ENCODE measurements at places on chromosomes 7 and 10. TPM values are rescaled to one million over a fixed set of nuclear protein-coding genes. Genes with fewer than 3 reads are reported as not detected.

- DNase-seq = no peak
Measured at GRCh38 chr7:102188746-102189145, 97.9 kb upstream of the SH2B2 start.

The RBP4 gene
- total RNA-seq = not detected

The TLX1 gene
- total RNA-seq = not detected

The INMT gene
- 0.70 TPM for total RNA-seq

The FAM131B gene
- 18.5 TPM for total RNA-seq

The MRLN gene
- total RNA-seq = not detected

- no peak for DNase-seq
Measured at GRCh38 chr7:129714514-129715063, 103.1 kb downstream of the NRF1 start.

DNA sequence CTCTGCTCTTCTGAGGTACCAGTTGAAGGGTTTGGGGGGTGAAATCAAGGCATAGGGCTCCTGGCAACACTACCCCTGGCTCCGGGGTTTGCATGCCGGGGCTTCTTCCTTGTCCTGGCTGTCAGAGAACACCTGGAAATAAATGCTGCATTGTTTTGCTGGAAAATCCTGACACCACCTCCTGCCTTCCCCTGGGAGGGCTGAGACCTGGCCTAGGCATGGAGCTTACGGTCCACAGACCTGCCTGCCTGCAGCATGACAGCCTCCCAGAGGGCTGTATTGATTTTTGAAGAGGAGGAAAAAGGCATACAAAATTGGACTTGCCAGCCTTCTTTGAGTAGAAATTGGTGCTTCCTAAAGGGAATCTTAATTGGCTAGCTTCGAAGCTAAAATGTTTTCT is 227.1 kb downstream of the MGMT start:
- no peak for DNase-seq

DNA sequence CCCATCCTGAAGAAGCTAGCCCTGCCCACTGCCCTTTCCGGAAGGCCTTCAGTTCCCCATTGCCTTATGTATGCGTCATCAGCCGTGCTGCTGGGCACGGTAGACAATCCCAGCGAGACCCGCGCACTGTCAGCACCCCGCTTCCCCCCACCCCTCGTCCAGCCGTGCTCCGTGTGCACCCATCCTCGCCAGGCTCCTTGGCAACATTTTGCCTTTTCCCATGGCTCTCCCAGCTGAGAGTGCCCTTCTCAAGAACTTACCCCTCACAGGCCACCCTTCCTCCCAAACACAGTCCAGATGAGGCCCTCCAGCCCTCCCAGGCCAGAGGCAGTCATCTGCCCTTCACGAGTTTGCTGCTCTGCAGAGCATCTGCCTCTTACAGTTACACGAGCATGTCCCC is 633.8 kb upstream of the FOXK1 start:
- no peak for DNase-seq

DNA sequence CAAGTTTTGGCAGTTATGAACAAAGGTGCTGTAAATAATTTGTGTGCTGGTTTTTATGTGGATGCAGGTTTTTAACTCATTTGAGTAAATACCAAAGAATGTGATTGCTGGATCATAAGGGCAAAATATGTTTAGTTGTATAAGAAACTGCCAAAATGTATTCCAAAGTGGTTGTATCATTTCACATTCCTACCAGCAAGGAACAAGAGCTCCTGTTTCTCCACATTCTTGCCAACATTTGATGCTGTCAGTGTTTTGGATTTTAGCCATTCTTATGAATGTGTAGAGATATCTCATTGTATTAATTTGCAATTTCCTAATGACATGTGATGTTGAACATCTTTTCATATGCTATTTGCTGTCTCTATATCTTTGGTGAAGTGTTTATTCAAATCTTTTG is 207.3 kb upstream of the LRGUK start:
- no peak for DNase-seq

The BUD31 gene
- total RNA-seq = 104 TPM

The FEZF1 gene
- 41.5 TPM for total RNA-seq

The IFRD1 gene
- 60.6 TPM for total RNA-seq

The CAV1 gene
- total RNA-seq = 20.2 TPM

GRCh38 chr10:86203162-86203905 is 163.3 kb downstream of the GRID1 start:
- peak; percentile 66 for DNase-seq

The SVOPL gene
- 1.4 TPM for total RNA-seq

The WNT16 gene
- total RNA-seq = not detected

The CTAGE15 gene
- 1.7 TPM for total RNA-seq

DNA sequence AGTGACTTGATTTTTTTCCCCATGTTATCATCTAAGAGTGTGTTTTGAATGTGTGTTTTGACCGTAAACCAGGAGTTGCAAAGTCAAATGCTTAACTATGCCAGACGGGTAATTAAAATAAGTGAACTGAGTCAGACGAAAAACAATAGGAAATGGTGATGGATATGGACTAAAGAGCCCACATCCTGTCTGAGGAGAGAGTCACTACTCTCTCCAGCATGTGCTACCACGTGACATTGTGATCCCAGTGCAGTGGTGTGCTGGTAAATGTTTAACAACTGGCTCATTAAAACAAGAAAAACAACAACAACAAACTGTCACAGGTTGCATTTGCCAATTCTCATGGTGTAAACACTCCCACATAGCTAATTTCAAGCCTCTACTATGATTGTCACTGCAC is 164.3 kb downstream of the SUGCT start:
- DNase-seq = peak; percentile 28

- DNase-seq = no peak
Measured at GRCh38 chr7:119925581-119926289, 347.2 kb upstream of the KCND2 start.

DNA sequence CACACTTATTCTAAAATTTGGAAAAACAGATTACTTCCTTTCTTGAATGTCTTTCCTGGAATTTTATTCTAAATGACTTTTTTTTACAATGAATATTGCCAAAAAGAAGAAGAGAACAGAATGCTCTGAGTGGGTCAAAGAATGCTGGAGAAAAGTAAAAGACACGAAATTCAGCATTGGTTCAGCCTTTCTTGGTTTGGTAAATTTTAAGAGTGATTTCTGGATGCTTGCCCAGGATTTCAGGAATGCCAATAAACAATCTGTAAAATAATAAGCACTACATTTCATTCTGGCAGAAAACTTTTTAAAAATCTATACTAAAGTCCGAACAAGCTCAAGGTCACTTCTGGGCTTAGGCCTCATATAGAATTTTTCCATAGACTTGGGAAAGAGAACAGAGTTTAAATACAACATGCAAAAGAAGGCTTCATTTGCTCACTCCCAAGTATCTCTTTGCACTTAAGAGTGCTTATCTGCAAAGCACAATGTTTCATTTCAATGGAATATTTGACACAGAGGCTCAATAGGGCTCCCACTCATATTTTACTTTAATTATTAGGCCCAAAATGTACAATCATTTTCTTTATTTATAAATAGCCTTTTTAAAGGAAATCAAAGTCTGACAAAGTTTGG is 359.5 kb upstream of the ANKRD30A start:
- no peak for DNase-seq

- peak; percentile 18 for DNase-seq
Measured at GRCh38 chr7:45665172-45665571, 91.0 kb downstream of the ADCY1 start.

- DNase-seq = no peak
Measured at GRCh38 chr10:72688208-72688651, 3.7 kb upstream of the MCU start.

DNA sequence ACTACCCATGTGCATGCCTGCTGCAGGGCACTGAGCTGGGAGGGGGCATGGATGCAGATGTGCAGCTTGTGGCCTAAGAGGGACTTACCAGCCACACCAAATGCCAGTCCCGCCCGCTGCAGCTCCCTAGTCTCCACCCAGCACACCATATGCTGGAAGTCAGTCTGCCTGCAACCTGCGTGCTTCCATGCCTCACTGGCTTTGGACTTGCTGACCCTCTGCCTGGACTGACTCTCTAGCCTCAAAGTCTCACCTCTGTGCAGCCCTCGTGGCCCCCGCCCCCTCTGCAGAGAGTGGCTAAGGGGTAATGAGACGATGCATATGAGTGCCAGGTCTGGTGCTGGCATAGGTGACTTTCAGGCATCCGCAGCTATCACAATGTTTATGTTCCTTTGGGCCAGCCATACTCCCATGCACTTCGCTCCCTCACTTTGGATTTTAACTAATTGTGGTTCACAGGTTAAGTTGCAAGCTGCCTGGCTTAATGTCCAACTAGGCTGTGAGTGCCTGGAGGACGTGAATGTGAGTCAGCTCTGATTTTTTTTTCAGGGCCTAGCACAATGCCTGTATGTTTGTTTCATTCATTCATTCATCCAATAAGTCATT is 21.7 kb downstream of the TRIM8 start:
- DNase-seq = no peak

- DNase-seq = no peak
Measured at GRCh38 chr7:130970196-130970595, 236.2 kb upstream of the KLF14 start.

GRCh38 chr10:83516788-83517187 is 622.5 kb upstream of the GHITM start:
- DNase-seq = no peak

DNA sequence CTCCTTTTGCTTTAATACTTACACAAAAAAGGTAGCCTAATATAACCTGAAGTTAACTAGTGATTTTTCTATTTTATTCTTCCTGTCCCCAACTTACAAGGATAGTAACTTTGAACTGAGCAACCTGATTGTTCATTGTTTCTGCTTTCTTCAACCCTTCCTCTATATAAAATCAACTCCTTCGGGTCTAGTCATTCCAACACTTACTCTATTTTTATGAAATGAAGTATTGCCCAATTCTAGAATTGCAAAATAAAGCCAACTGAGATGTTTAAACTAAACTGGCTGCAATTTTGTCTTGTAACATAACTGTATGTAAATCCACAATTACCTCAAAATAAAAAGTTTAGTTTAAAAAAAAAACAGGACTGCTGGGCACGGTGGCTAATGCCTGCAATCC is 20.3 kb upstream of the DNA2 start:
- no peak for DNase-seq

DNA sequence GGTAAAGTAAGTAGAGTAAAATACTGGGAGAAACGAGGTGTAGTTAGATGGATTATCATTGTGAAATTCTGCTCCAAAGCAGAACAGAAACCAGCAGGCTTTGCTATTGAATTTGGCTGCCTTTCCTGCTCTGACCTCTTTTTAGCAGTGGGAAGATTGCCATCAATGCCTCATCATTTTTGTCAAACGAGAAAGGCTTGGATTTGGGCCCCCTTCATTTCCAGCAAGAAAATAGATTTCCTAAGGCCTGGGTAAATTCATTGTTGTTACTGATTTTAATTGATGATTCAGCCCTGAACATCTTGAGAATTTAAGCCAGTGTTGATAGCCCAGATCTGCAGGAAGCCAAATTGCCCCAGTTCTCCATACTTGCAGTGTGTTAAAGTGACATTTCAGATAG is 35.2 kb upstream of the ASAH2 start:
- DNase-seq = no peak

DNA sequence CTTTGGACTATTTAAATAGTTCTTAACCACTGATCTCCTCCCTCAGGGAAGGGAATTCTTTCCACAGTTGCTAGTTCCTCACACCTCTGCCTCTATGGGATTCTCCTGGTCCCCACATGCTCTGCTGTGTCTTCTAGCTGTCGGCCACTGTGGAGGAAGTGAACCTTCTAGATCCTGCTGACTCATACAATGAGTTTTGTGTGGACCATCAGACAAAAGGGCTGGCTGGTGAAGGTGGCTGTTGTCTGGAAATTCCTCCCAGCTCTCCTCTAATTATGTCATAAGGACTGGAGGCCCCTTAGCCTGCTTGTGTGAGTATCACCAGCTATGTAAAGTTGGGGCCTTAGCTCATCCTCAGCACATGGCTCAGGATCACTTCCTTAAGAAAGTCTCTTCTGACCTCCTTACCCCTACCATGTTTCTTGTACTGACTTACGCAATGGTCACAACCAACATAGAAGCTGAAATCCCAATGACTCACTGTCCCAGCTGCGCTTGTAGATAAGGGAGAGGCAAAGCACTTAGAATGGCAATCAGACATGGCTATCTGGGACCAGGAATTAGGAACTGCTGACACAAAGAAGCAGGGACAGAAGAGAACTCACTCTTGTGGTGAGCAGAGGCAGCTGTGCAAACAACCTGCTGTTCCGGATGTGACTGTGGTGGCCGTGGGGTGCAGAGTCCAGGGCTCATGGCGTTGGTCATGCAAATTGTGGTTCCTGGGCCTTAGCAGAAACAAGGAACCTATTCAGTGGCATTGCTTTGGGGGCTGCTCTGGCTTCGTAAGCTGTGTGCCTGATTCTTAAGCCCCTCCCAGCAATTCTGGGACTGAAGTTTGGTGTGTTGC is 2.5 kb upstream of the MACC1 start:
- peak; percentile 56 for DNase-seq

The SPDYE5 gene
- not detected for total RNA-seq

DNA sequence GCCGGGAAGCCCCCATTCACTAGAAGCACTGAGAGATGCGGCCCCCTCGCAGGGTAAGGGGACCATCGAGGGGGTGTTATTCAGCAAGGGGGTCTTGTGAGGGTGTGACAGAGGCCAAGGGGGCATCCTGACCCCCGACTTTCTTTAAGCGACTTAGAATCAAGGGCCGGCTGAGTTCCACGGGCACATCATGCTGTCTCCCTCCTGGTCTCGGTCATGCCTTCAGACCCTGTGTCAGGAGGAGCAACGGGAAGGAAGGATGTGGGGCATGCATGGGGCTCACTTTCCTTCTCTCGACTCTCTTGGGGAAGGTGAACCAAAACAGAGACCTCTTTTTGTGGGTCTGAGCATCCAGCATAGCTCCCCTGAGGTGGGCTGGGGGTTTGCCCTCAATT is 2.5 kb downstream of the ACSL5 start:
- DNase-seq = no peak

- peak; percentile 92 for DNase-seq
Measured at GRCh38 chr7:38630720-38631673, at the start of gene AMPH. Gene AMPH (minus strand): TSS chr7:38631373. CDS start chr7:38631351, 22 bp downstream.

The SEMA4G gene
- total RNA-seq = 8.5 TPM

- no peak for DNase-seq
Measured at GRCh38 chr7:141752634-141753033, 11.3 kb upstream of the TAS2R3 start.

DNA sequence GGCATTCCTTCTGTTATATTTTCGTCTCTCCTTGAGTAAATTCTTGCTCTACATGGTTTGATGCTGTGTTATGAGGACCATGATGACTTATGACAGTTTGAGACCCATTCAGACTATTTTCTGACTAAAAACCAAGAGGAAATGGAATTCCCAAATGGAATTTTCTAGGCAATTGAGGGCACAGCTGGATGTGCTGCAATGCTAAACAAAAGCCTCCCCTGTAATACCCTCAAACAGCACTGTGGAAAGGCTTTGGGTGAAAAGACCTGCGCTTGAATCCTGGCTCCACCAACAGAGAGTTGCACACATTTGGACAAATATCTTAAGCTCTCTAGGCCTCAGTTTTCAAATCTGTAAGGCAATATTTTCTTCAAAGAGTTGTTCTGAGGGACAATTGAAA is 129.1 kb downstream of the PRKG1 start:
- DNase-seq = no peak

The CACNA2D1 gene
- total RNA-seq = 36.2 TPM

Data from H9 (cell line).